Naive thymus-derived CD4-positive, alpha-beta T cell (primary cell): ENCODE measurements at places on chromosomes 5 and 9. TPM values are rescaled to one million over a fixed set of nuclear protein-coding genes. Genes with fewer than 3 reads are reported as not detected.

Gene C9orf50
- not detected for total RNA-seq

Gene SLC36A2
- total RNA-seq, result not detected

Gene GABRA1
- total RNA-seq, result not detected

Gene ARHGEF37
- not detected for total RNA-seq

Gene DNLZ
- total RNA-seq, result 27.0 TPM

Gene AQP7
- 1.3 TPM for total RNA-seq
